Thymus (tissue), 14 donors: ENCODE measurements at places on chromosomes 11 and 22.

- no peak for DNase-seq
Measured at GRCh38 chr11:68784653-68785052, 33.3 kb upstream of the TESMIN start.

GRCh38 chr11:971731-972365, 46.2 kb downstream of the AP2A2 start:
- DNase-seq, result no peak

- no peak for DNase-seq
Measured at GRCh38 chr11:65219930-65220213, 38.1 kb downstream of the CAPN1 start.

DNA sequence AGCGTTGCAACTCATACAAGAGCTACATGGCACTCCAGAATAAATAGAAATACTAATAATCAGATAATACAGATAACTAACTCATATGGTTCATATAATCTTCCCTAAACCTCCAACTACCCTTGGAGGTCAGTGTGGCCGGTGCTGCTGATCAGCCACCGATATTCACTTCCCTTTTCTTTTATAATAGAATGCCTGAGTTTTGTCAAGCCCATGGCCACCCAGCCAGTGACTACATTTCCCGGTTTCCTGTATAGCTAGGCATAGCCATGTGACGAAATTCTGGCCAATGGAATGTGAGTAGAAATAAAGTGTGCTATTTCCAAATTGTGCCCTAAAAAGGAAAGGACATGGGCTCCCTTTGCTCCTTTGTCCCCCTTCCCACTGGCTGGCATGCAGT, 5.9 kb upstream of the CAT start:
- no peak for DNase-seq

DNA sequence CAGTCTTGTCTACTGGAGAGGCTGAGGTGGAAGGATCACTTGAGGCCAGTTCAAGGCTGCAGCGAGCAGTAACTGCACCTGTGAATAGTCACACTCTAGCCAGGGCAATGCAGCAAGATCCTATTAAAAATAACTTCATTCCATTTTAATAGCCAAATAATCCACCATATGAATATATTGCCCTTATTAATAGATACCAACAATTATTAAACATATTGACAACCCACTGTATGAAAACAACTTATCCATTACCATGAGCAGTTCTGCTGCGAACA, 10.4 kb downstream of the GATD1 start:
- no peak for DNase-seq

DNA sequence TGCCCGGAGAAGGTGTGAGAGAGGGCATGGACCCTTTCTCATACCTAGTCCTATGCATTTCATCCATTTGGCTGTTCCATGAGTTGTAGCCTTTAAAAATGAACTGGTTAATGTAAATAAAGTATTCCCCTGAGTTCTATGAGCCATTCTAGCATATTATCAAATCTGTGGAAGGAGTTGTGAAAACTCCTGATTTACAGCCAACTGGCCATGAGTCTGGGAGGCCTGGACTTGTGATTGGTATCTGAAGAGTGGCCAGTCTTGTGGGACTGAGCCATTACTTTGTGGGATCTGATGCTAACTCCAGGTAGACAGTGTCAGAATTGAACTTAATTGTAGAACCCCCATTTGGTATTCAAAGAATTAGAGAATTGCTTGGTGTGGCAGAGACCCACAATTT, 48.4 kb downstream of the FAM118A start:
- no peak for DNase-seq

DNA sequence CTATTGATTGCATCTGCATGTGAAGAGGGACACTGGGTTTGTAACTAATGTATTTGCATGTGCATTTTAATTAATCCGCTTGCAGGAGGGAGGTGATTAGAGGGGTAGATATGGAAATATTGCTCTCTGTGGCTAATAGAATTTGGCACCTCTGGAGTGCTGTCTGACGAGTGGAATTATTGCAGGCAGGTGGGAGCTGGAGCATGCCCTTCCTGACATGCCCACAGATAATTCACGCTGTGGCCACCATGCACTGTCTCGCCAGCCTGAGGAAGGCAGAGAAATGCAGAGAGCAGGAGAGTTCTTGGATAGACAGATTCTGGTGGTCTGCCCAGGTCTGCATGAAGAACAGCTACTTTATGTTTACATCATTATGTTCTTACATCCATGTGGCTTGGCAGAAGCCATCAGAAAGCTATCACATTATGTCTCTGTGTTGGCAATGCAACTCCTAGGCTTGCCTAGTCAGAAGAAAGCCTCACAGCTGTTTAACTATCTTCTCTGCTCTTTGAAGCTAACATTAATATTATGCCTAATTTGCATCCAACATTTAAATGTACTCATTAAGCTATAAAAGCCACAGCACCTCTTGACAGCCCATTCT, 89.4 kb upstream of the DRD2 start:
- DNase-seq, result no peak

- no peak for DNase-seq
Measured at GRCh38 chr11:35682230-35683173, 19.9 kb downstream of the TRIM44 start.

GRCh38 chr11:111910676-111911562, 651 bp downstream of the CRYAB start:
- no peak for DNase-seq

DNA sequence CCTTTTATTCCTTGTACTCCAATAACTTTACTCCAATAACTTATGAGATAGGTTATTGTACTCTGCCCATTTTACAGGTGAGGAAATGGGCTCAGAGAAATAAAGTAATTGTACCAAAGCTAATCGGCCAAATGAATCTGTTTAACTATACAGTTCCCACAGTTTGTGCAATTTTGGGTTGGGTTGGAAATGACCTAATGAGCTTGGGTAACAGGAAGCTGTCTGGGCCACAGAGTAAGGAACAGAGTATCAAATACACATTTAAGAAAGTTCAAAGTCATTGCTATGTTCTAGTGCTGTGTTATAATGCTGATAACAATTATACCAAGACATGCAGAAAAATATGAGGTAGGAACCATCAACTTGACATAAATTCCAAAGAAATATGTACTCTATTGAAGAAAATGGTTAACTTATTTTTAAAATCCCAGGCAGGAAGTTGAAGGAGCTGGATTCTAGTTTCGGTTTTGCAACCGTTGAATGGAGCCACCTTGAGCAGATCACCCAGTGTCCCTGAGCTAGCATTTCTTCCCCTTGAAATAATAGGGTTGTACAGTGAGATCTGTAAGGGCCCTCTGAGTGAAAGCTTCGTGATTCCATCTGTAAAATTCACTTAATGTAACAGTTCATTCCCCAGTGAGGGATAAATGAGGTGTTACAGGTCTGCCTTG, 360.9 kb upstream of the NARS2 start:
- no peak for DNase-seq

- DNase-seq, result no peak
Measured at GRCh38 chr22:47307326-47307725, 544.9 kb downstream of the TBC1D22A start.

DNA sequence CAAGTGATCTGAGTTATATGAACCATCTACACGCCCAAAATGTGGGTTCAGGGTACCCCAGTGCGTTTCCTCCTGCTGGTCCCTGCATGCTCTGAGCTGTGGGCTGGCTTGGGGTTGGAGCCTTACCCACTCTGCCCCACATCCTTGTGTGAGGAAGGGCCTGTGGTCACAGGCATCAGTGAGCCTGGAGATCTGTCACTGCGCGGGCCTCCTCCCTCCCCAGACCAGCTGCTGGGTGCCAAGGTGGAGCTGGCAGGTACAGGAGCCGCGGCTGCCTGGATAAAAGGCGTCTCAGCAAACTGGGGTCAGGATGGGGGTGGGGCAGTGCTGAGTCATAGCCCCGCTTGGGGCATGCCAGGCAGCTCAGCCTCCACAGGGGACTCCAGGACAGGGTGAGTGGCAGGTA, 17.9 kb downstream of the GNAZ start:
- no peak for DNase-seq

- no peak for DNase-seq
Measured at GRCh38 chr11:32881286-32881685, 11.3 kb upstream of the QSER1 start.

DNA sequence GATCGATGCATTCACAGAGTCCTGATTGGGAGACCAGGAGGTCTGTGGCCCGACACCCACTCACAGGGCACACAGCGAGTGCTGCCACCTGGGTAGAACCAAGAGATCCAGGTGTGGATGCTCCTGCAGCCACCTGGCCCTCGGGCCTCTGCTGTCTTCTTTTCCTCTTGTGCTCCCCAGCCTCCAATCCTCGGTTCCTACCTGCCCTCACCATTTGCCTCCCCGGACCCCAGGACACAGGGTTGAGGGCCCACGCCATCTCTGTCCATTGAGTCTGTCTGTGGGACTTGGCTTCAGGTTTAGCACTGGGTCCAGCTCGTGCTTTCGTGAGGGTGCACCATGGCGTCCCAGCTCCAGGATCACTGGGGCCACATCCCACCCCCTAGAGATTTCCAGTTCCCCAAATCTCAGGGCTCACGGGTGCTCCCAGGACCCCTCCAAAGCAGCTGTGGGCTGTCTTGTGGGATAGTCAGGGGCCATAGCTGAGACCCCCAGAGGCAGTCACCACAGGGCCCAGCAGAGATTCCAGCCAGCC, 591.1 kb downstream of the BRD1 start:
- no peak for DNase-seq

DNA sequence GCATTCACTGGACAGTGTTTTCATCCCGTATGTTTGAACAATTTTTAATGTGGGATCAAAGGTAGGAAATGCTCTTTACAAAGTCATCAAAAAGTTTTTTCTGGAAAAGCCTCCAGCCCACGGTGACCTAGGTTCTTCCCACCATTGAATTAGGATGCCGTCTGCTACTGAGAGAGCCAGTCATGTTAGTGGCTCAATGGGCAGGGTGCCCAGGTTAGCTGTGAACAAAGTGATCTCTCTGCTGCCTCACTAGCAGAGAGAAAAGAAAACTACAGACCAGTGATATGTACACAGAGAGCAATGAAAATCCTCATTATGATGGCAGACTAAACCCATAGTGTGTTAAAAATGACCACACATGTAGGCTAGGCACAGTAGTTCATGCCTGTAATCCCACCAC, 32.4 kb downstream of the KCNQ1 start:
- DNase-seq, result no peak

- DNase-seq, result no peak
Measured at GRCh38 chr22:47193606-47194329, 431.3 kb downstream of the TBC1D22A start.

DNA sequence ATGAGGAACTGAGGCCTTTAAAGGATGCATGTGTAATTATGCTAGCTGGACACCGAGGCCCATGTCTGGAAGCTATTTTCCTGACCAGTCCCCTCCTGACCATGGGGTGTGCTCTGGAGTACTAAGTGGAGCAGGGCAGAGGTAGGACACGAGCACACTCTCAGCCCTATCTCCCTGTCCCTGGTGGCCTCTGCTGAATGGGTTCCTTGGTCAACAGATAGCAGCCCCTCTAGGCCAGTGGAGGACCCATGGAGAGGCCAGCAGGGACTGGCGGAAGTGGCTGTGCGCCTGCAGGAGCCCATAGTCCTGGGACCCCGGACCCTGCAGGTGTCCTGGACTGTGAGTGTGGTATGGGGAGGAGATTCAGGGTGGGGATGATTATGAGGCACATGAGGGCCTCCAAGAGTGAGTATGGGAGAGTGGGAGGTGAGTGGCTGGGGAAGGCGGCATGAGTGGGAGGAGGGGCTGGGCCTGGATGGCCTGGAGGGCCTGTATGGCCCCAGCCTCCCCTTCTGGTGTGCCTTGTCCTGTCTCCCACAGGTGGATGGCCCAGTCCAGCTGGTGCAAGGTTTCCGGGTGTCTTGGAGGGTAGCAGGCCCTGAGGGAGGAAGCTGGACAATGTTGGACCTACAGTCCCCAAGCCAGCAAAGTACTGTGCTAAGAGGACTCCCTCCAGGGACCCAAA, 9.5 kb downstream of the ROBO3 start:
- no peak for DNase-seq

- no peak for DNase-seq
Measured at GRCh38 chr11:11841116-11841722, 553 bp upstream of the USP47 start.

- no peak for DNase-seq
Measured at GRCh38 chr11:79198898-79199250, 242.0 kb downstream of the TENM4 start.

GRCh38 chr11:77093987-77094840, 8.4 kb upstream of the OMP start:
- no peak for DNase-seq

DNA sequence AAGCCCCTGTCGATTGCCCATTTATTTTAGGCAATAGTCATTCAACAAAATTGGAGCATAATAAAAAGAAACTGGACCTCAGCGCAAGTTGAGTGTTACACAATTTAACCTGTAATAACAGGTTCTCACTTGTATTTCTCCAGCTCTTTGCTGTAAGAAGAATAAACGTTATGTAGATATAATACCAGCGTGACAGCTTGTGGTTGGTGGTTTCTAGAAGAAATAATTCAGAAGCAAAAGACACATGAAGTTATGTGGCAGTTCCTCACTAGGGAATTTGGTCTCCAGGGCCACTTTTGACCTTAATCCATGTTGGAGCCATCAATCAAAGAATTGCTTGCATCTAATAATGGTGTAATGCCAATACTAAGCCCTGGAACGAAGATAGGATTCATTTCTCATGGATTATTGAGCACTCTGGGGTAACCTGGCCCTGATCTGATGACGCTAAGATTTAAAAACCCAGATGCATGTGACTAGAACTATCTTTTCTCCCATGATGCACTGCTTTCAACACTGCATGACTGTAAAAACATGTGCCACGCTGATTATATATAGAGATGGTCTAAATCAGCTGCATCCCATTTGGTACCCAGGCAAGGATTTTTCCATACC, 129.7 kb upstream of the LDLRAD3 start:
- DNase-seq, result no peak

DNA sequence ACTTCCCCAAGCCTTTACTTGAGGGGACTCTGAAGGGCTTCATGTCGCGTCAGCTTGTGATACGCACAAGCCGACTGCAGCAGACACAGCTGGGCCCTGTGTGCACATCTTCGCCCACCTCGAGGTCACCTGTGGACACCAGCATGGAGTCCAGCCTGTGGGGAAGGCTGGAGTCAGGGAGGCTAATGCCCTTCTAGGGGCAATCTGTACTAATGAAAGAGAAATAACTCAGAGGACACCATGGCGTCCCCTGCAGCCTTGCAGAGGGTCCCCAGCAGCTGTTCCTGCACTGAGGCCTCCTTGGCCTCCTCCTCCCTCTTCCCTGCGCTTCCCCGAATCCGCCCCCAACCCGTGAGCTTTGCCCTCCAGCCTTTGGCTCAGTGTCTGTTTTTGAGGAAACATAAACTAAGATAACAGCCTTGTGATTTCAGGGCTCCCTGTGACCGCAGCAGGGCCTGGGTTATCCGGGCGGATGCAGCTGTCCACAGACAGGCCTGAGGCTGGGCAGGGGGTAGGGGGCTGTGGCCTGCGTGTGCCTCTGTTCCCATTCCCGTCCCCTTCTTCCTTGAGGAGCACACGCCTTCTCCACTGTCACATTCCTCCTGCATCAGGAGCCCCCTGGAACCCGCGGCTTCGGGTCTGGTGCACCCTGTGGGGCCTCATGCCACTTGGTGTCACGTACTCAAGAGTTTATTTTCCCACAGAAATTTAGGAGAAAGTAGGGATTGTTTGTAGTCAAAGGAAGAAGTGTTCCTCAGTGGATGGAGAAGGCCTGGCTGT, 25.0 kb downstream of the KRTAP5-5 start:
- DNase-seq, result no peak
